ENCODE measurements at places on chromosomes 6 and 20.

GRCh38 chr6:157538168-157538567 lies 157.2 kb downstream of the ZDHHC14 start:
- DNase-seq, result no peak

- no peak for DNase-seq
Observed at GRCh38 chr6:75266716-75267291, 17.8 kb downstream of the TMEM30A start.

- DNase-seq, result no peak
Observed at GRCh38 chr6:29734046-29735018, 11.1 kb downstream of the HLA-F start.

DNA sequence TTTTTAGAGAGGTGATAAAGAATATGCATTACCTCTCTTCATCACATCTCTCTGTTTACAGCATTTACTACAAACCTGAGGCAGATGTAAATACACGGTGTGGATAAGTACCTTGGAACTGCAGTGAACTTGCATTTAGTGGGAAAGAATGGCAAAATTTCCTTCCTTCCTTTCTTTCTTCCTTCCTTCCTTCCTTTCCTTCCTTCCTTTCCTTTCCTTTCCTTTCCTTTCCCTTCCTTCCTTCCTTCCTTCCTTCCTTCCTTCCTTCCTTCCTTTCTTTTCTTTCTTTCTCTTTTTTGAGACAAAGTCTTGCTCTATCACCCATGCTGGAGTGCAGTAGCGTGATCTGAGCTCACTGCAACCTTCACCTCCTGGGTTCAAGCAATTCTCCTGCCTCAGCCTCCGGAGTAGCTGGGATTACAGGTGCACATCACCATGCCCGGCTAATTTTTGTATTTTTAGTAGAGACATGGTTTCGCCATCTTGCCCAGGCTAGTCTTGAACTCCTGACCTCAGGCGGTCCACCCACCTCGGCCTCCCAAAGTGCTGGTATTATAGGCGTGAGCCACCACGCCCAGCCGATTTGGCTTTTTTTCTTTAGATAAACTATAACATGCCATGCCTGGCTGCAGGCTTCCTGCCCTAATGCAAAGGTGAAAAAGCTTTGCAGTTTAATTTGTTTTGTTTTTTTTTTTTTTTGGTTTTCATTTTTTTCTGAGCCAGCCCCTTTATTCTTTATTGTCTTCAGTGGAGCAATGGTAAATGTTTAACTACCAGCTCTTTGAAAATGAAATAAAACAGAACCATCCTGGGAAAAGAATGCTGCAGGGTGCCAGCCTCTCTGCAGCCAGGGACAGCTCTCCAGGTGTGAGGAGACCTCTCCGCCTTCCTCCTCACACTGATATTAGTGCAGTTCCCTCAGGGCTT lies 64.2 kb upstream of the NEDD9 start:
- no peak for DNase-seq

- no peak for DNase-seq
Observed at GRCh38 chr6:47897247-47897646, 115.4 kb downstream of the OPN5 start.

DNA sequence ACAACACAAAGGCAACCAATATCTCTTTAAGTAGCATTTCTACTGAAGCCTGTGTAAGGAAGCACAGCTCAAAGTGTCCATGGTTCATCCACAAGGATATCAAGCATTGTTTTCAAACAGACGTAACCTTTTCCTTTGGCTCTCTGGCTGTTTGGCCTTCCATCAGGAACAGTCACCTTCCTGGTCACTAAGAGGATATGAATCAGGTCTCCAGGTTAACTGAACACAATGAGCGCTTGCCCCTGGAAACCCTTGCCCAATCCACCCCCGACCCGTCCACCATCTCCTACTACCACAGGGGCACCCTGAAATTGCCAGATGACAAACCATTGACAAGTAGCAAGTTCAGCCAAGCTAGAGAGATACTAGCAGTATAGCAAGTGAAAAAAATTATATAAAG lies 114.4 kb upstream of the COL21A1 start:
- no peak for DNase-seq

DNA sequence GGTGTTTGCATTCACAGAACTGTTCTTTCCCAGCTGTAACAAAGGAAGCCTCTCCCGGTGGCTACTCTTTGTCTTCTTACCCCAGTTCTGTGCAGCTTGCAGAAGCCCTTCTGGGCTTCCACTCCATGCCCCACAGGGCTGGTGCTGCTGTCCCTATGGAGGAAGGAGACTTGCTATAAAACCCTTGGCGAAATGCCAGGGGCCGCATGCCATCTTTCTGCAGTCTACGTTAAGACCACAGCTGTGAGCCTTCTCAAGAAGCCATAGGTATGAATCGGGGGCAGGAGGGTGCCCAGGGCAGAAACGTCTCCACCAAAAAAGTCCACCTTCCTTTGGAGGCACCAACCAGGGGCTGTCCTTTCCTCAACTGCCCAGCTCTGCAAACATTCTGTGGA lies 60.7 kb downstream of the PRND start:
- DNase-seq, result no peak

GRCh38 chr6:55943329-55943728 lies 67.9 kb upstream of the BMP5 start:
- no peak for DNase-seq

- DNase-seq, result no peak
Observed at GRCh38 chr6:41181566-41181965, 18.6 kb upstream of the TREM2 start.

DNA sequence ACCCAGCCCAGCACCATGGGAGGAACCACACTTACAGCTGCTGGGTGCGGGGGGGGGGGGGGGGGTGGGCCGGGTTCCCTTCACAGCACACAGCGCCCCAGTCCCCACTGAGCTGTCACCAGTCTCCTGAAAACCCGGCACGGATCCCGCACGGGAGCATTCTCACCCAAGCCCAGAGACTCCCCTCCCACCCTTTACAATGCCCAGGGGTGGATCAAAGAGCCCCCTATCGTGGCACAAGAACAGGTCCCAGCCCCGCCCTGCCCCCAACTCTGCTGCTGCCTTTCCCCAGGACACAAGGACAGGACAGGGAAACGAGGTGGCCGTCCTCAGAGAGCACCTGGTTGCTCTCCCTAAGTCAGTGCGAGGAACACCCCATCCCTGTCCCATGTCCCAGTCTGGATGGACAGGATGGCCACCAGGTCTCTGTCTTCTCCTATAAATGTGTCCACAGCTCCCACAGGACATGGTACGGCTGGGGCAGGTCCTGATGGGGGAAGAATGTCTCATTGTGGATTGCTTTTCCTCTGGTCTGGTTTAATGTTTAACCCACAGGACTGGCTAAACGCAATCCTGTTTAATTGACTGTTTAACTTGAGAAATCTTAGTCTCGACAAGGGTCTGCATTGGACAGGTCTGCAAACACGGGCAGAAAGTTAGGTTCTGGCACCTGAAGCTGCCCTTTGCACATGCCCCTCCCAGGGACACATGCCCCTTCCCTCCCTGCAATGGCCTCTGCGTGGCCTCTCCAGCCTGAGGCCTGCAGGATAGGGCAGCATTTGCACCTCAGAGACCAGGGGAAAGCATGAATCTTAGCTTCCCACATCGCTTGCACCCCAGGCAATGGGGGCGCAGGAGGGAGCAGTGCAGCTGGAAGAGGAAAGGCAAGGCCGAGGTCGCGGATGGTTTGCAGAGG lies 45.3 kb downstream of the DACT2 start:
- no peak for DNase-seq
